ENCODE measurements at places on chromosomes 2 and 18. TPM values are rescaled to one million over a fixed set of nuclear protein-coding genes. Genes with fewer than 3 reads are reported as not detected.

The AMER3 gene
- 0.10 TPM for total RNA-seq

The EIF5B gene
- total RNA-seq, result 39.1 TPM

The KCNJ3 gene
- 0.38 TPM for total RNA-seq

The FBXO48 gene
- total RNA-seq, result 1.2 TPM

The DSG1 gene
- not detected for total RNA-seq

The SULT1C4 gene
- total RNA-seq, result 2.0 TPM

The RAPH1 gene
- 1.1 TPM for total RNA-seq

The TRIM43 gene
- total RNA-seq, result not detected

The FAM237A gene
- total RNA-seq, result not detected
